Activated CD4-positive, alpha-beta memory T cell treated with anti-CD3 and anti-CD28 coated beads for 36 hours (primary cell): ENCODE measurements at places on chromosomes 16 and 17.

GRCh38 chr17:40528692-40529417 lies 27.4 kb upstream of the TNS4 start:
- DNase-seq: peak; percentile 48

GRCh38 chr17:2262135-2262587 lies 41.4 kb downstream of the SMG6 start:
- no peak for DNase-seq

DNA sequence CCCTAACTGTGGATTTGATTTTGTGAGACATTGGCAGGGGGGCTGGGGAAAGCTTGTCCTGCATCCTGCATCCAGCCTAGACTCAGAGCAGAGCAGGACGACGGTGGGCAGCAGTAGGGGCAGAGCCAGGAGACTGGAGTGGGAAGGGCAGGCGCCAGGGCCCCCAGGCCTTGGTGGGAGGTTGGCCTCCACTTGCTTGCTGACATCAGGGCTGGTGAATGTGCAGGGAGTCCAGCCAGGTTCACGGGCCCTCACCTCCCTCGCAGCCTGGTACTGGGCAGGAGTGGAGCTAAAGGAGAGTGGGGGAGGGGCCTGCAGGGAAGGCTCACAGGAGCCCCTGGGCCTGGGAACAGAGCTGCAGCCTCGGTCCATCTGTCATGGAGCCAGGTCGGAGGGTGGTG lies 2.2 kb upstream of the SMTNL2 start:
- DNase-seq: no peak

DNA sequence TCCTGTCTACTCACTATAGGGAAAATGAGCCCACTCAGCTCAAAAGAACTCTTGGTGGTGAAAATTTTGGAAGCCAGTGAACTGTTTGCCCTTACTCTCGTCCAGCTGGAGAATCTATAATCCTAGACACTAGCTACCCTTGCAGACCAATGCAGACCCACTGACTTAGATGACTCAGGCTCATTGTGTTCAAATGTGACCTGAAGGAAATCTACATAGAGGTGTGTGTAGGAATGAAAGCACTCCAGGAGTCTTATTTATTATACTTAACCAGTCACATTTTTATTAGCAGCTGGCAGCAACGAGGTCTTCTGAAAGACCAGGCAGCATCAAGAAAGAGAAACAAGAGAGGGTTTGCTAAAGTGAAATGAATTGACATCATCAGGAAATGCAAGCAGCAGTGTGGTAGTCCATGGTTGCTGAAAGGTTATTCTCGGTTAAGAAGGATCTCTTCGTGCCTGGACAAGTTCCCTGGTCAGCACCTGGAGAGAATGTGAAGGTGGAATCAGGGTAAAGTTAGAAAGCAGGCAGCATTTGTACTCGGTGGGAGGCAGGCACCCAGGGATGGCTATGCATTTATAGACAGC lies 1.4 kb downstream of the KRTAP29-1 start:
- no peak for DNase-seq

- DNase-seq: no peak
Observed at GRCh38 chr17:77115510-77115909, 25.3 kb upstream of the SEC14L1 start.

- no peak for DNase-seq
Observed at GRCh38 chr17:4449736-4450135, 16.0 kb downstream of the SPNS3 start.
